NCI-H1417 (cell line): ENCODE measurements at places on chromosomes 1 and 21.

DNA sequence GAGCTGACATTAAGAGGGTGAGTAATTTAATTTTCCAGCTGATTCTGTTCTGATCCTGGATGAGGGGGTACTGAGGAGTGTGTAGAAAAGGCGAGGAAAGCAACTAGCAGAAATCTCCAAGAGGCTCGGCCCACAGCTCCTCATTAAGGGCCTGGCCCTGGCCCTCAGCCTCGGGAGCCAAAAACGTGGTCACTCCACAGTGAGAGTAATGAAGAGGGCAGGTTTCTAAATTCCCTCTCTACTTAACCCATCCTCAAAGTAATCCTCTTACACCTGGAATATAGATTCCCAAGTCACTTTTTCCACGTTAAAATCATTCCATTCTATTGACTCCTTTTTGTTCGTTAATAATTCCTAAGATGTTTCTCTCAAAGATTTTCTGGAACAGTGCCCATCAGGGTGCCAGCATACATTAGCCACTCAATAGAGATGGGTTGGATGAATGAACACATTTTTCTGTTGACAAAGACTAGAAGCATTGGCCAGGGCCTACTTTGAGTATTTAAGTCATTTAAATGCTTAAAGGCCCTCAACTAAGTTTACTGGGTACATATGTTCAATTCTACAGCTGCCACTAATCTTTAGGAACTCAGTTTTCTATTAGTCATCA, 1.1 kb upstream of the COL11A1 start:
- no peak for DNase-seq

- DNase-seq: no peak
Observed at GRCh38 chr1:91929250-91929649, 20.0 kb upstream of the BRDT start.

DNA sequence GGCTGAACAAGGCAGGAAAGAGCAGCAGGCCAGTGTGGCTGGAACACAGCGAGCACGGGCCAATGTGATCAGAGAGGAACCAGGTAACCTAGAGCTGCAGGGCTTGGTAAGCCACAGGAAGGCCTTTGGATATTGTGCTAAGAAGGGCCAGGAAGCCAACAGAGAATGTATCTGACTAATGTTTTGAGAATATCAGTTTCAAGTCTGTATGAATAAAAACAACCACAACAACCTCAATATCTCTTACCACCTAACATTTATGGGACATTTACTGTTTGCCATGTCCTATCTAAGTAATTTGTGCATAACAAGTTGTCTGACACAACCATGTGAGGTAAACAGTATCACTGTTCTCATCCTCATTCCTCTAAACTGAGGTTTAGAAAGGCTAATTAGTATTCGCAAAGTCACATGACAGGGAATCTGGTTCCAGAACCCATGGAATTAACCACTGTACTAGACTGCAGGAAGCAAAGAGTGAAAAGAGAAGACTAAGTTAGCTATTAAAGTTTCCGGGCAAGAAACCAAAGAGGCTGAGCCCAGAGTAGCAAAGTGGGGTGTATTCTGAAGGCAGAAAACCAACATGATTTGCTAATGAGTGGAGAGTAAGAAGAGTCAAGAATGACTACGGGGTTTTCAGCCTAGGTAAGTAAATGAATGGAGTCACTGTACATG, 38.9 kb downstream of the SPRTN start:
- no peak for DNase-seq

DNA sequence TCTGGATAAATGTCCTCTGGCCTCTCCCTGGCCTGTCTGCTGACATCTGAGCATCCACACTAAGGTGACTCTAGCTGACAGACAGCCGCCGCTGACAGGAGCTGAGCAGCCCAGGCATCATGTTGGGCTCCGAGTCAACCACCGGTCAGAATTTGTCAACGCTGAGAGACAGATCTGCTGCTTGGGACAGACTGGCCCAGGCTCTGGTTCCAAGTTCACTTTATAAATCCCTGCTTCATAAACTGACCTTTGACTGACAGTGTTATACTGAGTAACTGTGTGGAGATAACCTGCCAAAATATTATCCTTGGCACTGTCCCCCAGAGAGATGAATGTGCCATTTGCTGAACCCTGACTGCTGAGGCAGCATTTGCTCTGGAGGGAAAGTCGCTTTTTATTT, 616.7 kb downstream of the NPHP4 start:
- DNase-seq: no peak

DNA sequence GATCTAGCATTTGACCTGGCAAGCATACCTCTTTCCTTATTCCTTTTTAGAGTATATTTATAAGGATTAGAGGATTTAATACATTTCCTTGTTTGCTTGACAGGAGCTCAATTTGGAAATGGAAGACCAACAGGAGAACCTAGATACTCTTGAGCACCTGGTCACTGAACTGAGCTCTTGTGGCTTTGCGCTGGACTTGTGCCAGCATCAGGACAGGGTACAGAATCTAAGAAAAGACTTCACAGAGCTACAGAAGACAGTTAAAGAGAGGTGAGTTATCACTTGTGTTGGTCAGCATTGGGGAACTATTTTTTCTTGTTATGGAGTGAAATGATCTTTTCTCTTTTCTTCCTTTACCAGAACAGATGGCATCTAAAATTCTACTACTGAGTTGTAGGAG, 123.4 kb upstream of the BMP8A start:
- no peak for DNase-seq
